ENCODE measurements at places on chromosomes 1 and 21.

DNA sequence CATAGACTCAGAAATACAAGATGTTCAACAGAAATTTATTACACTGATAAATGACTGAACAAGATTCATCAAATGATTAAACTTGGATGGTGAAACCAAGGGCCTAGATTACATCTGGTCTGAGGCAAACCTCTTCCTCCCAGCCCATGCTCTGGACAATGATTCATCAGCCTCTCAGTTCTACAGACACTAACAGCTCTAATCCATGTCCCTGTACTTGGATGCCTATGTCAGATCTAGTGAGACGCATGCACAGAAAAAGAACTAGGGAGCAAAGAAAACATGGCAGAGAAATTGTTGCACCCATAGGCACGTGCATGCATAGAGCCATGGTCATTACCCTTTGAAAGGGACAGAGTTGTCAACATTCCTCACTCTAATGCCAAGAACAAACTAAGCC, 250.1 kb downstream of the KCNH1 start:
- DNase-seq: no peak

DNA sequence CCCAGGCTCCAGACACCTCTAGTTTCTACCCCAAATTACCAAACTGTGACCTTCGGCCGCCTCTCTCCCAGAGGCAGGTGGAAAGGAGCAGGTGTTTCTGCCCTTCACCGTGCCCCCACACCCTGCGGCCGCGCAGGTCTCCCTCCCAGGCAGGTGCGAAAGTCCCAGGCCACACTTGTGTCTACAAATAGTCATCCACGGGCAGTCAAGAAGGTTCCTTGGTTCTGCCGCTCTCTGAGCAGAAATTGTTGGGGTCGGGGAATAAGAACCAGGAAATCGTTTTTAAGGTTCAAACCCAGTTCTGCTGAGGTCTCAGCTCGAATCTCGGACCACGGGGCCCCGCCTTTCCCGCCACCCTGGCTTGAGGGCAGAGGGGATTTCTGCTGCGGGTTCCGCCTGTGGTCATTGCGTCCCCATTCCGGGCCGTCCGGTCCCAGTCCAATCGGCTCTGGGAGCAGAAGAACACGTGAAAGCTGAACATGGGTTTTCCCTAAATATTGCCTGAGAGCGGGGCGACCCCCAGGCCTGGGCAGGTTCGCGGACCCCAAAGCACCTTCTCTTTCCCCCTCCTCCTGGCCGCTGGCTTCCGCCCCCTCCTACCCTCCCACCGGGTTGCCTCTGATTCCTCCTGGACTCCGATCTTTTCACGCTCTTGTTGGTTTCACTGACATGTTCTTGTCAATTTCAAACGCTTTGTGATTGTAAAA, 1.2 kb upstream of the ATF3 start:
- peak; percentile 25 for DNase-seq

- no peak for DNase-seq
Measured at GRCh38 chr1:178993559-178993958, 32.1 kb upstream of the FAM20B start.

DNA sequence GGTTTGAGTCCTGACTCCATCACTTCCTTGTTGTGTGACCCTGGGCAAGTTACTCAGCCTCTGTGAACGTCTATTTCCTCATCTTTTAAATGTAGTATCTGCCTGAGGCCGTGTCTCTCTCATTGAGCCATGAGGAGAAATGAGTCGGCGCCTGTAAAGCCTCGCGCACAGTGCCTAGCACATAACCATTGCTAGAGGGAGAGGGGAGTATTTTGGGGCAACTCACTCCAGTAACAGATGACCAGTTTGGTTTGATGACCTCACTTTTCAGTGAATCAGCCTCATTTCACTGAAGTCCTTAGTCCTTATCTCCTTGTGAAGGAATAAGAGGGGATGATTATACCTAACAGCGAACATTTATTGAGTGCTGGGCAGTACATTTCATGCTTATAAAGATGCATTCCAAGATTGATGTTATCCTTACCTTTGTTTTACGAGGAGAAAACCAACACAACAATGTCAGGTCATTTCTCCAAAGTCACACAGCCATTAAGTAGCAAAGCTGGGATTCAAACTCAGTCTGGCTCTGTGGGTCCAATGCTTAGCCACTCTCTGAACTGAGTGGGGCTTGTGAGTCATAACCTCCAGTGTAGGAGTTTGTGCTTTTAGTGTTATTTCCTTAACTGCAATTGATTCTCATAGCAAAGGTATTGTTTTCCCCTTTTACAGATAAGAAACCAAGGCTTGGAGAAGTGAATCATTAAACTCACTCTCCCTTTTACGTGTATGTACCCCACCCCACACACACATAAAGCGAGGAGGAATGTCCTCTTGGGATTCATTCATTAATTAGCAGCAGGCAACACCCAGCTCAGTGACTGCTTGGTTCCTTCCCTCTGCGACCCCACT, 25.9 kb downstream of the KCNC4 start:
- DNase-seq: no peak

DNA sequence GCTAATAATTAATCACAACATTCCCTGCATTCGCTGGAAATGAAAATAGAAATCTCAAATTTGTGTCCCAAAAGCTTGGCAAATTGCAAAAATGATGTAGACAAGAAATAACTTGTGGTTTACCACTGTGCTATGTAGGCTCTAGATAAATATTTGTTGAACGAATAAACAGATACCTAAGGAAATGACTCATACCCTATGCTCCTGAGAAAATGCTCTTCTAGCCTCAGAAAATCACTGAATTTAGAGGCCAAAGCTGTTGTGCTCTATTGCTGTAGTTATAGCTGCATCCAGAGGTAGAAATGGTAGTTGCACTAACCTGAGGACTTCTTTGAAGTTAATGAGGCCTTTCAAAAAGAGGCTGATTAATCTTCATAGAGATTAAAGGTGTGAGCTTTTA, 142.0 kb upstream of the ZNHIT6 start:
- DNase-seq: peak; percentile 3

GRCh38 chr21:16534408-16535101, 804.8 kb downstream of the USP25 start:
- peak; percentile 68 for DNase-seq

DNA sequence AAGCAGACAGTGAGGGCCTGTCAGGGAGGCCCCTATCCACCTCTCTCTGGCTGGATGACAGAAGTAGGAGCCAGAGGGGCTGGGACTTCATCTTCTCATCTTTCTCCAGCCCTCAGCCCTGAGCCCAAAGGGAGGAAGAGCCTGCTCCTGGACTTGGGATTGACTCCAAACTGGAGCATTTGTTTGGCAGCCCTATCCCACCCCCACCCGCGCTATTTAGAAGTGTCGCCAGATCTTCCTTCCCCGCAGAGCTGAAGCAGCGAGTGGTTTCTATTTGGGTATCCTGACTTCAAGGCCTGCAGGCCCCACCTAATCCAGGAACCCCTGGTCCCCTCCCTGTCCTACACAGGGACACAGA, 9.6 kb downstream of the NES start:
- DNase-seq: peak; percentile 74

GRCh38 chr1:246293366-246294121, 213.5 kb downstream of the SMYD3 start:
- no peak for DNase-seq

DNA sequence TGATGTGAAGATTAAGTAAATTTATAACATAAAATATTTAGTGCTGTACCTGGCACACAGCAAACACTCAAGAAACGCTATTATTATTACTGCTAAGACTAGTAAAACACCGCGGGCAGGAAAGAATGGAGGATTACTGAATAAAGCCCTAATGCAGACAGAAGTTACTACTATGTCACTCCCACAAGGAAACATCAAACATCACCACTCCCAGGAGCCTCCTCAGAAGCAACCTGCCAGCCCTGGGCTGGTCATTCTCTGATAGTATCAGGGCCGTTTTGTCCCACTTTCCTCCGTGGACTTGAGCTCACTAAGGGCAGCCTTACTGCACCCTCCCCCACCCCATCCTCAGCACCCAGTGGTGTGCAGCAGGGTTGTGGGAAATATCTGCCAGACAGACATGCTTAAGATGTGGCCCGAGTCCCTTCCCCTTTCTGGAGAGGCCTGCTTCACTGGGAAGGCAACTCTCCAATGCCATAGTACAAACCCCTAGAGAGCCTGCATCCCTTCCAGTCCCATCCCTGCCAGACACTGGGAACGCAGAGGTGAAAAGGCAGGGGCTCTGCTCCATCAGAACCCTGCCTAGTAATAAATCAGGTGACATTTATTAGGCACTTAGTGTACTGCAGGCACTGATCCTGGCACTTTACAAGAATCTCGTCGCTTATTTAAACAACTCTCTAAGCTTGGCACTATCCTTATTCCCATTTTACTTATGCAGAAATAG, 41.7 kb upstream of the ECE1 start:
- DNase-seq: peak; percentile 65

GRCh38 chr1:11615090-11615489, 39.1 kb downstream of the FBXO2 start:
- peak; percentile 16 for DNase-seq

DNA sequence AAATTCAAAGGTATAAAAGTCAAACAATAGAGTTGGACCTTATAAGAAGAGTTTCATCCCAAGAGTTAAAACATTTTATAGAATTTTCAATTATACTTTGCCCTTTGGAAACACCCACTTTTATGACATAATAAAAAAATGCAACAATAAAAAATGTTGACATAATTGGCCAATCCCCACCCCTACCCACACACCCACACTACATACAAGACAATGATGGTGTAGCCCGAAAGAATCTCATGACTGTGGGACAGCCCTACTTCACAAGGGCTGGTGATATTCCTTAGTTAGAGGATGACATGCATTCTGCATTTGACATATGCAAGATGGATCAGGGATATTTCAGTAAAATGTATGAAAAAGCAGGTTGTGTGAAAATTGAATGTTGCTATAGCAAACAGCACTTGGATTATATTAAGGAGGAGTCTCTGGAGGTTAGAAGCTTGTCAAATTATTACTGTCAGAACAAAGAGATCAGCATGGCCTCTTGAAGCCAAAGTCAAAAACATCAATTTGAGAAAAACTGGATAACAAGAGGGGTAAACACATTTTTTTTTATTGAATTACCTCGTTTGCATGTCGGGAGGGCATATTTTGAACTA, 133.0 kb upstream of the SAMSN1 start:
- no peak for DNase-seq

DNA sequence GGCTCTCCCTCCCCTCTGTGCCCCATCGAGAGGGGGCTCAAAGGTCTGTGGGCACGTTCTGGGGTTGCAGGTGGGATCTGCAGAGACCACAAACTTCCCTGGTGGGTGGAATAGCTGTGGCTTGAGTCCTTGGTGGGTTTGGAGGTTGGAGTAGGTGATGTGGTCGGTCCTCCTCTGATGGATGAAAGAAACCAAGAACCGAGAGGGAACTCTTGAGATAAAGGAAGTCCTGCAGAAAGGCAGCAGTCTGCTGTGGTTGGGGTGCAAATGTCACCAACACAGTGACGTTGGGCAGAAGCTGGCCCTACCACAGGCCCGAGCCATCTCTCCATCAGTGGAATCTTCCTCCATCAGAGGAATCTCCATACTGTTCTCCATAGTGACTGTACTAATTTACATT, 171.8 kb downstream of the FCRL5 start:
- no peak for DNase-seq

GRCh38 chr1:186512698-186513457, 52.0 kb upstream of the PDC start:
- no peak for DNase-seq

- DNase-seq: no peak
Measured at GRCh38 chr1:184482136-184482535, 95.3 kb downstream of the C1orf21 start.

- no peak for DNase-seq
Measured at GRCh38 chr1:23008901-23009300, 6.8 kb downstream of the TEX46 start.

- DNase-seq: peak; percentile 55
Measured at GRCh38 chr21:43938751-43939442, 73.2 kb upstream of the TRAPPC10 start.

DNA sequence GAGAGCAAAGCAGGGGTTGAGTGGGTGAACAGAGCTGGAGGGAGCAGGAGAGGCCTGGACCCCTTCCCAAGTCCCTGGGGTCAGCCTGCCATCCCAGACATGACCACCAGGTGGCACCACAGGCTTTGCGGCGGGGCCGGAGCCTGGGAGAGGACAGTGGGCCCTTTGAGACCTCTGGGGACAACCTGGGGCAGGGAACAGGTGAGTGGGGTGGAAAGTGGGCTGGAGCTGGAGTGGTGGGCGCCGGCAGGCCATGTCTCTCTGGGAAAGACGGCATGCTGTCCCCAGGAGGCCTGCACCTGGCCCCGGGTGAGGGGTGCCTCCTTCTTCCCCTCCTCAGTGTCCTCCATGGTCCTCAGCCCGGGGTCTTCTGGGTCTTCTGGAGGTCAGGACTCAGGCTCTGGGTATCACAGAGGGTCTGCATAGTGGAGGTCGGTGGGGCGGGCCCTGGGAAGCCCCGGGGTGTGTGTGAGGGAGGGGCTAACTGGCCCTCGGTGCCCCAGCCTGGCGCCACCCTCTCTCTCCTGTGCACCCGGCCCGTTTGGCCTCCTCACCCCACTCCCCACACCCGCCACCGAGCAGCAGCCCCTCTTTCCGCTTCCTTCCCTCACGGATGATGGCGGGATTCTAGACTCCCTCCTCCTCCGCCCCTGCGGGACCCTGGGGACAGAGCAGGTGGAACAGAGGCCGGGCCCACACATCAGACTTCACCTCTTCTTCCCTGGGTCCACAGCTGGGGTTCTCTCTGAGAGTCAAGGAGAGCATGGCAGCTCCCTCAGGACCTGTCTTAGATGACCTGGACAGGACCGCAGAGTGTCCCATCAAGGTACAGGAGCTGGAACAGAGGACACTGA, 28.5 kb upstream of the PKP1 start:
- peak; percentile 55 for DNase-seq

- DNase-seq: no peak
Measured at GRCh38 chr1:214861615-214862014, 220.9 kb upstream of the KCNK2 start.

DNA sequence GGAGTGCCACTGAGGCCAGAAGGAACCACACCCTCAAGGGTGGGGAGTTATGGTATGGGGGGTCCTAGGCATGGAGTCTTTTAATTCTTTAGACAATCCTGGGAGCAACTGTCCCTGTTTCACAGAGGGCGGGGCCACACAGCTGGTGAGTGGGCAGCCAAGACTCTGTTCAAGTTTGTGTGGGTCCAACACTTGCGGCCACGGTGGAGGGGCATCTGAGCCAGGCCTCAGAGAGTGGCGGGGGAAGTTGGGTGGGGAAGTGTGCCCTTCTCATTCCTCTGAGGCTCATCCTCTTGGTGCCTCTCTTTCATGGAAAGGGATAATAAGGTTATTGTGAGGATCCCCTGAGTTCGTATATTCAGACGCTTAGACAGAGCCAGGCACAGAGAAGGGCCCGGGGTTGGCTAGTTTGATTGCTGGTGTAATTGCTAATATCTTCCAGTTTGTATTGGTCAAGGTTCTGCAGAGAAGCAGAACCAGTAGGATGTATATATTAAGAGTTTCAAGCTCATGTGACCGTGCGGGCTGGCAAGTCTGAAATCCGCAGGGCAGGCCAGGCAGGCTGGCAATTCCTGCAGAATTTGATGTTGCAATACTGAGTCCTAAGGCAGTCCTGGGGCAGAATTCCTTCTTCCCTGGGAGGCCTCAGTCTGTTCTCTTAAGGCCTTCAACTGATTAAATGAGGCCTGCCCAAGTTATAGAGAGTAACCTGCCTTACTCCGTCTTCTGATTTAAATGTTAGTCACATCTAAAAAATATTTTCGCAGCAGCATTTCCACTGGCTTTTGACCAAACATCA, 15.9 kb downstream of the PCSK9 start:
- no peak for DNase-seq
